ENCODE measurements at places on chromosomes 16 and 17. TPM values are rescaled to one million over a fixed set of nuclear protein-coding genes. Genes with fewer than 3 reads are reported as not detected.

GRCh38 chr17:7577327-7578199 is 1.9 kb upstream of the CD68 start:
- DNase-seq, result no peak

DNA sequence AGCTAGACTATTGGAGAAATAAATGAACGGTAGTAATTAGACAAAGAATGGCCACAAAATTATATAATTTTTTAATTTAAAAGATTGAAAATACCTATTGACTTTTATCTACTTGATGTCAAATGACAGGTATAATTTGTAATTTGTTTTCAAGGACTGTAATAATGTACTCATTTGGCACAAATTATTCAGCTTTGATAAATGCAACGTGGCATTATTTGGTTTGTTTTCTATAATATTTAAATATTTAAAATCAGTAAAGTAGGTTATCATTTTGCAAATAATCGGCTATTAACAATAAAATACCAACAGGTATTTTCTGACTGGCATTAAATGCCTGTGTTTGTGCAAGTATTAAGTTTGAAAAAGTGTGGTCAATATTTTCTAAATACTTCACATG is 60.6 kb downstream of the CDH11 start:
- DNase-seq, result no peak

DNA sequence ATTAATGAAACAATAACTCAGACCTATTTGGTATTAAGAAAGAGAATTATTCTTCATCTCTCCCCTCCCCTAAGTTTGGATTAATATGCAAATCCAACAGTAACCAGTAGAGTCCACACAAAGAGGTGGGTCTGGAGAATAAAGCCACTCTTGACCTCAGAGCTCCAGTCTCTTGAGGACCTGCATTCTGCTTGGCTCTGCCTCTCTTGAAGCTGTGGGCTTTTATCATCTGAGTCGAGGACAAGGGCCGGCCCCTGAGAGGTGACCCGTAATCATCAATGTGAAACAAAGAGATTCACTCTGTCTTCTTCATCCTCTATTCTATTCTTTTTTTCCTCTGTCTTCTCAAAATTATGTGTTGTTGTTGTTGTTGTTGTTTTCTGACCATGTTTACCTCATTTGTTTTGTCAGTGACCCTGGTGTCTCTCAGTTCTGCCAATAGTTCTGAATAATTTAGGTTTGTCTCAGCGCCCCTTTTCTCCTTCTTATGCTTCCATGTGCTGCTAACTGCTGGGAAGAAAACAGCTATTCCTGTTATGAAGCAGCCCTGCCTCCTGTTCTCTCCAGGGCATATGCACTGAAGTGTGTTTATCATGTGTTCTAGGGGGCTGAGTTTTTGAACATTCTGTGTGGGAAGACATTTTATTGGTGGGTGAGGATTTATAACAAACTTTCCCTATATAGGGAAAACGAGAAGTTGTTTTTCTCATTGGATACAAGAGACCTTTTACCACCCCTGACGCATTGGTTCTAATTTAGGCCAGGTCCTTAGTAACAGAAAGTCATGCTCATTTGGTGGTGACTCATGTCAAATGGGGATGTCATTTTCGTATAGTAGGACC is 135.8 kb downstream of the TRIM37 start:
- no peak for DNase-seq

GRCh38 chr17:61496957-61497653 is 44.9 kb downstream of the TBX4 start:
- no peak for DNase-seq

ZNF276 gene
- total RNA-seq, result 30.8 TPM

CDRT15 gene
- not detected for total RNA-seq

Data from OCI-LY7 (cell line).